Hematopoietic multipotent progenitor cell treated with erythropoietin and hydrocortisone succinate and interleukin-3 and kit ligand, for 8 days (in vitro differentiated cells): ENCODE measurements at places on chromosomes 7 and 10.

GRCh38 chr7:46658281-46658680 lies 737.2 kb upstream of the IGFBP3 start:
- DNase-seq = no peak

GRCh38 chr7:106057962-106058927 lies 53.9 kb downstream of the SYPL1 start:
- peak; percentile 10 for DNase-seq

DNA sequence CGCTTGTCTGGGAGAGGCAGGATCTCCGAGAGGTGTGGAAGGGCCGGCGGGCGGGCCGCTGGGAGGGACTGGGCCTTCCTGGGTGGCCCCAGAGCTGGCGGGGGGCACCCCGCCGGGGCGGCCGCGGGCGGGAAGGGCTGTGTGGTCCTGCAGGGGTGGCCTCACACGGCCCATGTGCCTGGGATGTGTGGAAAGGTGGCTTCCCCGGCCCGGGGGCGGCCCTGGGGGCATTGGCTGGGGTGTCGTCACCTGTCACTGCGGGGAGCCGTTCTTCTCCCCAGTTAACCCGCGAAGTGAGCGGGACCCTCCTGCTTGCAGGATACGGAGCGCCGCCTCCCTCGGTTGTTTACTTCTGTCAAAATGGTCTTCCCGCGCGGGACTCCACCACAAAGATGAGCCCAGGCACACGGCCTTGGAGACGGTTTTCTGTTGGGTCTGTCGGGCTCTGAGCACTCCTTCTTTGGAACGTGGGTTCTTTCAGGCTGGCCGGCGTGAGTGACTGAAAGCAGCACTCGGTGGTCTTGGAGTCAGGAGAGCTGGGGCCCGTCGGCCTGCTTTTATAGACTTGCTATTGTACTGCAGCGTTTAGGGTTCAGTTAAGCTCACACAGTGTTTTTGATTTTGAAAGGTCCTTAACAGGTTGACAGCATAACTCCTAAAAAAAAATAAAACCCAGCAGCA lies 700 bp downstream of the SMC3 start:
- peak; percentile 48 for DNase-seq

DNA sequence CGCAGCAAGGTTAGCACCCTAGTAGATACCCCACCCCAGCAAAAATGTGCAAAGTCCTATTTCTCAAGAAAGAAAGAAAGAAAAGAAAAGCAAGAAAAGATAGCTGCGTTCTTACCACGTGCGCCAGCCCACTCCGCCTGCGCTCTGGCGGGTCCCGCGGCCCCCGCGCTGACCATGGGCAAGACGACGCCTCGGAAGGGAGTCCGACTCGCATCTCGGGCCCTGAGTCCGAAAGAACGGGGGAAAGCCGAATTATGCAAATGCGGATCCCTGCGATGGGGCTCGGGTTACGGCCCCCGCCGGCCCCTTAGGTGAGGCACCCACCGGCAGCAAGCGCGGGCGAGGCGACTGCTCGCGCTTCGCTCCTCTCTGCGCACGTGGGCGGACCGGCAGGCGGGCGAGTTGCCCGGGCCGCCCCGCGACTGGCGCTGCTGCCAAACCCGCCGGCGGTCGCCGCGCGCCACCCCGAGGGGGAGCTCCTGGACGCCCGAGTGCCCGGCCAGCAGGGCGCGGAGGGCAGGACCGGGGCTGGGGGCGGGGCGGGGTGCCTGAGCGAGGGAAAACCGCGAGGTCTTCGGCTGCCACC lies 2.4 kb upstream of the EGR2 start:
- DNase-seq = no peak

DNA sequence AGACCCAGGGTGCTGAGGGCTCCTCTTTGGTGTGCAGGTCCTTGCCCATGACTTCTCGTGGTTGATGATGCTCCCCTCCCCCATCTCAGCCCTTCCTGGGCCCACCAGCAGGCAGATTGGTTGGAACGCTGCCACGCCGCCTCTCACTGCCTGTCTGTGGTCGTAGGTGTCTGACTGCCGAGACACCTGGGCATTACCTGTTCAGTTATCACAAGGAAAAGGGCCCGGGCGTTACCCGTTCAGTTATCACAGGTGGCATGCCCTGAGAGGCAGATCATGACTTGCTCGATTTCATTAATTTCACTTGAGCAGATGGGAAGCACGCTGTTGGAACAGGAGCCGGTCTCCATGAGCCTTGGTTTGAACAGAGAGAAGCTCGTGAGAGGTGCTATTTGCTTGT lies 42.5 kb downstream of the TACR2 start:
- no peak for DNase-seq

DNA sequence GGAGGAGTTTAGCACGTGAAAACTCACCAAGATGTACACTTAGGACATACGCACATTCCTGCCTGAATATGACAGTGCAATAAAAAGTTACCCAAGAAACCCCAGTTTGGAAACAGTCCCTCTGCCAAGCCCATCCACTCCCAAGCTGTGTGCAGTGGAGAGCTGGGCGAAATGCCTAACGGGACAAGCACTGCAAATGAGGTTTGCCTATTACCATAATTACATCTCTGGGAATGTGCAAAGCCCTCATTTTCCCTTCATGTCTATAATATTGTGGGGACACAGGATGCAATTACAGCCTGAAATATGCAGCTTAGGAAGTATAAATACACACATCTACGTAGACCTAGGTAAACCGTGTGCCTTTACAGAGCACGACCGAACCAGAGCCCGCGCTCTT lies 117.5 kb downstream of the PLXNA4 start:
- no peak for DNase-seq

DNA sequence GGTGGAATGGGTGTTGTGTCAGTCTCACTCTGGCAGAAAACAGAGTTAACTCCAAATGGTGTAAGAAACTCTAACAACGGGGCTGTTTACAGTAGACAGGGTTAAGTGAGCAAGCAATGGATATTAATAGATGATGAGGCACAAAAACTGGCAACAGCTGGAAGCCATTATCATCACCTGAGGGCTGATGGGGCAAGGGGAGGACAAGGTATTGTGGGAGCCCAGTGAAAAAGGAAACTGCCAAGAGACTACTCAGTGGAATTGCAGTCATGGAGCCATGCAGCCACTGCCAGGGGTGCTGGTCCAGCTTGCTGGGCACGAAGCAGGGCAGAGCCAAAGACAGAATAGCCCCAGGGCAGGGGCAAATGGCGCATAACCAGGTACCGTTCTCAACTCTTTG lies 260.7 kb downstream of the BICC1 start:
- DNase-seq = no peak

DNA sequence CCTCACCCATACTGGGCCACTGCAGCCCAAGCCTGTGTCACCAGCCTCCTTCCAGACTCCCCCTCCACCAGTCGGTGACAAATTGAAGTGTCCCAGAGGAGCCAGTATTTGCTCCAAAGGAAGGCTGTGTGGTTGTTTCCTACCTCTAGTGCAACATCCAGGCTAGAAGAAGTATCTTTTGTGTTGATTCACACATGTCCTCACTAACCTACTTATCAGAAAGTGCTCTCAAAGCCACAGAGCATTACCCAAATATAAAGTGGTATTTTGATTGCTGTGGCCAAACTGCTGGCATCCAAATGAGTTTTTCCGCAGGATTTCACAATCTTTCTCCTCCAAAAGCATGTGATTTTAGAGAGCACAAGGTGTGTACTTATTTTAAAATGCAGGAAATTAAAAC lies 134.8 kb downstream of the CUL2 start:
- no peak for DNase-seq

- DNase-seq = no peak
These were observed 411.3 kb downstream of the KIF20B start for GRCh38 chr10:90112681-90113080.

DNA sequence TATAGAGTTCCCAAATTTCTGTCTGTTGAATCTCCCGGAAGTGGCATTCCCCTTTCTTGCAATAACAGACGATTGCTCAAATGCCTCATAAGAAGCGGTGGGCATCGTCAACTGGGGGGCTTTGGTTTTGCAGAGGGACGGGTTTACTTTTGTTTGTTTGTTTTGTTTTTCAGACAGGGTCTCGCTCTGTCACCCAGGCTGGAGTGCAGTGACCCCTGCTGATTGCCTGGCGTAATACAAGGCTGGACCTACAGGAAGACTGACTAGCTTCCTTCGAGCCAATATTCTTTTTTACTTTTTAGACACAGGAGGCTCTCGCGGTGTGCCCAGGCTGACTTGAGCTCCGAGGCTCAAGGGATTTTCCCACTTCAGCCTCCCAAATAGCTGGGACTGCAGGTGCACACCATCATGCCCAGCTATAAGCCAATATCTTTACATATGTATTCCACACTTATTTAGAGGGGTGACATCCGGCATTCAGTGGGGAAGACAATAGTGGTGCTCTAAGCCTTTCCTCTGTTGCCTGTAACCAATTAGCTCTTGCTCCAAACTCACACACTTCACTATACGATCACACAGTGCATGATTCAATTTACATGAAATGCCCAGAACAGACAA lies 58.1 kb downstream of the FHIP2A start:
- peak; percentile 64 for DNase-seq

DNA sequence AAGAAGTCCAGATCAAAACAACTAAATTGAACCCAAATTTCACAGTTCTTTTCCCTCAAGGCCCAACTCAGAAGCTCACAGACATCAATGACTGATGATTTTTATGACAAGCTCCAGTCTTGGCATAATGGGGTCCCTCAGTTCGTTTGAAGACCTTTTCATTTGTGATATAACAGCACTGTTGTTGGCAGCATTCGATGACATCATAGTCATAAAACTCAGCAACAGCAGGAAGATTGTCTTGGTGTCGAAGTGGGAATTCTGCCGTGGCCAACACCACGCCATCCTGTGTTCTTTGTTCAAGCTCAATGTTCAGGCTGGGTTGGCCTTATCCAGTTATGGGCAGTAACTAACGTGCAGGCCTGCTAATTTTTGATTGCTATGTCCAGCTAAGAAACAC lies 261.7 kb downstream of the C7orf25 start:
- DNase-seq = no peak

- DNase-seq = no peak
These were observed 322.9 kb upstream of the NRP1 start for GRCh38 chr10:33657154-33657908.

DNA sequence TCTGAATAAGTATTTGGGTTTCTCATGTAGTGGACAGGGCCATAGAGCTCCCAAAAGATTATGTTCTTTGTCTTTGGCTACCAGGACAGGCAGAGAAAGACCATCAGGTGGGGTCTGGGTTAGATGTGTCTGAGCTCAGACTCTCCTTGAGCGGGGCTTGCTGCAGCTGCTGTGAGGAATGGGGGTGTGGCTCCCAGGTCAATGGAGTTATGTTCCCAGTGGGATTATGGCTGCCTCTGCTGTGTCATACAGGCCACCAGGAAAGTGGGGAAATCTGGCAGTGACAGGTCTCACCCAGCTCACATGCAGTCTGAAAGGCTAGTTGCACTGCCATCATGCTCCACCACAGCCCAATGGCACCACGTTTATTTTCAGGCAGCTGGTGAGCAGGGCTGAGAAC lies 97.0 kb upstream of the FERD3L start:
- DNase-seq = no peak

GRCh38 chr10:87734987-87735827 lies 75.5 kb downstream of the PAPSS2 start:
- DNase-seq = peak; percentile 53

DNA sequence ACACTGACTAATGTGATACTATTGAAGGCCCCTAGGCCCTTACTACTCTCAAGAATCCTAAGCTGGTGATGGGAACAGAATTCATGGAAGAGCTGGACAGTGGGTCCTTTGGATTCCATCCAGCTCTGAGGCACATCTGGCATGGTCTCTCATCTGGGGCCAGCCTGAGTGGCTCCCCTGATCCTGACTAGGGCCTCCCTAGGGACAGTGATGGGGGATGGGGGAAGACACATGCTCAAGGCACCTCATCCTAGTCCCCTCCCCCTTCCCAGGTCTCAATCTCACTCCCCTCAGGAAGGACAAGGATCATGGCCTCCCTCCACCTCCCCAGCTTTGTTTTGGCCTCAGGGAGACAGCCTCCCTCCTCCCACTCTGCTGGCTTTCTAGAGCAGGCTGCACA lies 1.8 kb downstream of the KCNIP2 start:
- DNase-seq = no peak

DNA sequence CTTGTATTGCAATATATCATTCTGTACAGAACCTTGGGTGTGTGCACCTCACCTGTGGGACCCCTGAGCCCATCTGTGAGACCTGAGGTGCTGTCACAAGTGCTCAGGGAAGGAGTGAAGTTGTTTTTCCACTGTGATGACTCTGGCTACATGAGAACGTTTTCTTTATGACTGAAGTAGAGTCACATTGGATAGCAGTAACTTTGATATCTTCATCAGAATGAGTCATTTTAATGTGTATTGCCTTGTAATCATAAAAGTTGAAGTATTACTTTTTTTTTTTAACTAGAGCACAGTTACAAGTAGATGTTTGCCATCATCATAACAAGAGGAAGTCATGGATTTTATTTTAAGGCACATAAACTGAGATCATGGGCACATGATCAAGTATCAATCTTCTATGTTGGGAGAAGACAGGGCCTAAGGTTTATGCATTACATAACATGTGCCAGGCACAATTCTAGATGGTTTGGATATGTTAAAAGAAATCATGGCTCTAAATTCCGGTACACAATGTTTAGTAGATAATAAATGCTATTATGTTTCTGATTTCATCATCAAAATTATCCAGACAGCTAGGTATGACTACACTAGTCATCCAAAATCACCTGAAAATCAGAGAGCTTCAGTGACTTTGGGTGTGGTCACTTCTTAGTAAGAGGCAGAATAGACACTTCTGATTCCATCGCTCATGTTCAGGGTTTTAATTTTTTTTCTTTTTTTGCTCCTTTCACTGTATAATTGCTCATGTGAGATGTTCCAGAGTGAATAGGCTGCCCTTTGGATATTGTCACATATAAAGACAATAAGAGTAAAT lies 82.7 kb upstream of the KLF6 start:
- DNase-seq = no peak

DNA sequence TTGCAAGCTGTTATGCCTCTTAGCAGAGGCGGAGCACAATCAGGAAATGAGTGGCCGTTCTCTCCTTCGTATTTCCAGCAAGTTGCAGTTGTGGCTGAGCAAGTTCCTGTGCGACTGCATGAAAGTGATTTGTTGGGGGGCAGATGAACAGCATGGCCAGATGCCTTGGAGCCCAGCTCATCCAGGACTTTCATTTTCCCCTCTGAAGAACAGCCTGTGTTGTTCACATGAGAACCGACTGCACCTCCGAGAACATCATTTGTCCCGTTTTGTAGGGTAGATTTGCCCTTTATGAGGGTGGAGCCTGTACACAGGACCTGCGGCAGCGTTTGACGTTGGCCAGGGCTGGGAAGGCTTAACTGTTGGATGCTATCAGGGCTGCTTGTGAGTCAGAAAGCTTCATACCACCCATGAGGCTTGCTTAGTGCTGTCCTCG lies 4.4 kb downstream of the BAG3 start:
- peak; percentile 51 for DNase-seq

DNA sequence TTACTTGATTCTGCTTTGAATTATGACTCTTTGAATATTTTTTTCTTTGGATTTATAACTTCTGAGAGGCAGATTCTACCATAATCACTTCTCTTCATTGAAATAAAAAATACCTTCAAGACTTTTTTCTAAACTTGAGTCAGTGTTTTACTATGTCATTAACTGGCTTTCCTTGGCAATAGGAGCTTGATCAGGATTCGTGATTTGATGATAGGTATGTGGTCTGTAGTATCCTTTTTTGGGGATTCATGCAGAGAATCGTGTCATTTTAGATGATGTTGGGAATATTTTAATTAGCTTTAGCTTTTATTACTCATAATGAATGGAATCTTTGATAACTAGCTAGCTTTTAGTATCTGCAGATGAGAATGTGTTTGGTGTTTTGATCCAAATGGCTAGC lies 83.3 kb downstream of the PHTF2 start:
- DNase-seq = no peak

- DNase-seq = no peak
These were observed 15.9 kb downstream of the RNF133 start for GRCh38 chr7:122682815-122683550.

- DNase-seq = no peak
These were observed 87.5 kb upstream of the HGF start for GRCh38 chr7:81857385-81857784.
